Germinal center (tissue), 1 donor: ENCODE measurements at places on chromosomes 12 and 14.

GRCh38 chr12:101647711-101648110 lies 49.7 kb upstream of the CHPT1 start:
- DNase-seq, result no peak

GRCh38 chr12:50249464-50250182 lies 33.7 kb downstream of the LIMA1 start:
- no peak for DNase-seq

DNA sequence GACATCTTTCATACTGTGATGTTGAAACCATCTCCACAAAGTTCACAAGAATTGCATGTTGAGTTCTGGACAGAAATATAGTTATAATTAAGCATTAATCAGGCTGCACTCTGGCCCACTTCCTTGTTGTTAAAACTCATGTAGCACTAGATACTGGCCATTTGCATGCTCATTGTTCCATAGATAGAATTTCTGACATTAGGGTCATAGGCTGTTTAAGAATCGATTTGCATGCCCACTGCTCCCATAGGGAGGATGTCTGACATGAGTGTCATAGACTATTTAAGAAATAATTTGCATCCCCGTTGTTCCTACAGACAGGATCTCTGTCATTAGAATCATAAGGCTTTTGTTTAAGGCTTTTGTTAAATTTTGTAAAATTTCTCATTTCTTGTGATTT lies 50.2 kb downstream of the MYF5 start:
- DNase-seq, result peak; percentile 25

DNA sequence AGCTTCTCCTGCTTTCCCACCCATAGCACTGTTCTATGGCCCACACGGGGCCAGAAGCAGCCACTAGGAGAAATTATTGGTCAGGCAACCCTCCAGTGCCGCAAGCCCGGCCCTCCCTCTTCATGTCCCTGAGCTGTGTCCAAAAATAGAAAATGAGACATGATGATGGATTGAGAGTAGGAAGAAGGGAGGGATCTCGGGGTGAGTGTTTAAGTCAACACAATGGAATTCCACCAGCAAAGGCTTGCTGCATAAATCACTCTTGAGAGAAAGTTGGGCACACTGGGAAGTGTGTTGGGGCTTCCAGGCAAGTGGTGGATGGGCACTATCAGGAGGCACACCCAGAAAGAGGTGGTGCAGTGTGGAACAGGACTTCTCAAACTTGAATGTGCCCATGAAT lies 94.2 kb downstream of the LLPH start:
- DNase-seq, result no peak

DNA sequence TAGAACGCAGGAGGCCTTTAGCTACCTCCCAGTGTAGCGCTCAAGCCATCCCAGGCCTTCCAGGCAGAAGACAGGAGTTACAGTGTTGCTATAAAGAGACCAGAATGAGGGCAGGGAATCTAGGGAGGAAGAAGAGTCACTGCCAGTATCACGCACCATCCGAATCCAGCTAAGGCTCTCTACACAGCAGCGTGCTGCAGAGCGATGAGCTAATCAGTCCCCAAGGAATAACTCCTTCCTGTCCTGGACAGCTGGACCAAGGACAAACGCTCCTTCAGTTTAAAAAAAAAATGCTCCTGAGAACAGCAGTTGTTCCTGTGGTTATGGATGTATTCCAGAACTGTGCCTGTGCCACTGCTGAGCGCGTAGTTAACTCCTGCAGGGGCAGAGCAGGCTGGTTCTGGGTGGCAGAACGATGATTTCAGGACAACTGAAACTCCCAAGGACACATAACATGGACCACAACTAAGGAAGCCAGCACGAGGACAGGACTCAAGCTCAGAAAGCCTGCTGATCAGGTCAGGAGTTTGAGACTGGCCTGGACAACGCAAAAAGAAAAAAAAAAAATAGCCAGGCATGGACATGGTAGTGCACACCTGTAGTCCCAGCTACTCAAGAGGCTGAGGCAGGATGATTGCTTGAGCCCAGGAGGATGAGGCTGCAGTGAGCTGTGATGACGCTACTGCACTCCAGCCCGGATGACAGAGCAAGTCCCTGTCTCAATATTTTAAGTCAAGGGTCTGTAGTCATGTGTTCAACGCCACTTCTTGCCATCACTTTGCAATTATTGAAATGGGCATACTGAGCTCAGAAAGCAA lies 2.6 kb downstream of the IFFO1 start:
- no peak for DNase-seq

DNA sequence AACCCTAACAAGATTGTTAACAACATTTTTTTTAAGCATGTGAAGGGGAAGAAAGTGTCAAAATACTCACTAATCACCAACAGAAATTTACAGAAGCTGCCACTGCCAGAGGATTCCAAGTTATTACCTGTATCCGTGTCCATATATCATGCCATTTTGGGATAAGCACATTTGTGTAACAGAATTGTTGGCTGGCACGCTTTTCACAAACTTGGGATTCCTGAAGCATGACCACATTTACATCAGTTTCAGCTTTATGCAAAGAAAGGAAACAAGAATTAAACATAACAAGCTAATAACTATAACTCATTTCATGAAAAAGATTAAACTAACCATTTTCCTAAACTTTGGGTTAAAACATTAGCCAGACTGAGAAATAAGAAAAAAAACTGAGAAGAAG lies 5.9 kb downstream of the NEMP1 start:
- DNase-seq, result no peak

DNA sequence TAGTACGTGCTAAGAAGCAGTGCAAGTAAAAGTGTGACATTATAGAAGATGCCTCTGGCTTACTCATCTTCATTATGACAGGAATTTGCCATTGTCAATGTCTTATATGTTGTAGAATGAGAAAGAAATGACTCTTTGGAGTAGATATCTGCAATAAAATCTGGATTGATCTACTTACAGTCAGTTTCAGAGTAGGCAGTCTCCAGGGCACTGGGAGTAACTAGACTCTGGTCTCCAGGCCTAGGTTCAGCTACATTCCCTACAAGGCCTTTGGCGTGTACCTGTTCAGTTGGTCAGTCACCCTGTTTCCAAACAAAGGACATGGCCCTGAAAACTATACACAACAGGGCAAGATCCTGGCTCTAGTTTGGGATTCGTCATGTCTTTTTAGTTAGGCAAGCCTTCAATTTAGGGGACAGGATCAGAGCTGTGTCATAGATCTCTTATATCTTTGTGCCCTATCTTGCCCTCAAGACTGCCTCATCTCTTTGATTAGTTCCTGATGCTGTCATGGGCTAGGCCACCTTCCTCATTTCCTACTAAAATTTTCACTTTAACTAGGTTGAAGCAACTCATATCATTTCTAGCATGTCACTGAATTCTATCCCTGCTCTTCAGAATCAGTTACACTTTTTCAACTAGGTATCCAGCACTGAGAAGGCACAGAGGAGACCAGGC lies 410.0 kb downstream of the RAD51B start:
- no peak for DNase-seq

DNA sequence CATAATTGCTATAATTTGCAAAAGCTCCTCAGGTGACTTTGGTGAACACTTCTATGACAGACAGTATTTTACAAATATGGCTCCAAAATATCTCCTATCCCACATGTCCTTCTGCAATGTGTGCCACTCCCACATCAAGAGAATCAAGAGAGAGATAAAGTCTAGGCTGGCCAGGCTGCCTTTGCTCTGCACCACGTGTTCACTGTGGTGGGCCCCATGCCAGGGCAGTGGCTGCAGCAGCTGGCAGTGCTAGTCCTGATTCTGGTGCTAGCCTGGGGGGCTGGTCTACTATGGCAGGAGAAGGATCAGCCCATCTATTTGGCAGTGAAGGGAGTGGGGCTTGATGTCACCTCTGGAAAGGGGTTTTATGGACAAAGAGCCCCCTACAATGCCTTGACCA lies 86.3 kb downstream of the DRAM1 start:
- DNase-seq, result no peak

- DNase-seq, result no peak
These were observed 6.7 kb downstream of the CLEC12A start for GRCh38 chr12:9977916-9978315.

- no peak for DNase-seq
These were observed 593.0 kb downstream of the SOX5 start for GRCh38 chr12:23356440-23356839.

DNA sequence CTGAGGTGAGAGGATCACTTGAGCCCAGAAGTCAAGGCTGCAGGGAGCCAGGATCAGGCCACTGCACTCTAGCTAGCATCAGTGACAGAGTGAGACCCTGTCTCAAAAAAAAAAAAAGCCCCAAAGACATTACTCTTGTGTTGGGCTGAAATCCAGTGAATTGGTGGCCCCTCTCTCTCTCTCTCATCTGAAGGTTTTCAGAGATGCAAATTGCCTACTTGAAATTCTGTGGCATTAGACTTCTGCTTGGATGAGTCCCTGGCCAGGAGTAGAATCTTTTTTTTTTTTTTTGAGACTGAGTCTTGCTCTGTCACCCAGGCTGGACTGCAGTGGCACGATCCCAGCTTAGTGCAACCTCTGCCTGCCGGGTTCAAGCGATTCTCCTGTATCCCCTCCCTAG lies 112.0 kb upstream of the ATF7IP start:
- DNase-seq, result no peak

- DNase-seq, result no peak
These were observed 1897.6 kb upstream of the FLRT2 start for GRCh38 chr14:83632375-83632774.

DNA sequence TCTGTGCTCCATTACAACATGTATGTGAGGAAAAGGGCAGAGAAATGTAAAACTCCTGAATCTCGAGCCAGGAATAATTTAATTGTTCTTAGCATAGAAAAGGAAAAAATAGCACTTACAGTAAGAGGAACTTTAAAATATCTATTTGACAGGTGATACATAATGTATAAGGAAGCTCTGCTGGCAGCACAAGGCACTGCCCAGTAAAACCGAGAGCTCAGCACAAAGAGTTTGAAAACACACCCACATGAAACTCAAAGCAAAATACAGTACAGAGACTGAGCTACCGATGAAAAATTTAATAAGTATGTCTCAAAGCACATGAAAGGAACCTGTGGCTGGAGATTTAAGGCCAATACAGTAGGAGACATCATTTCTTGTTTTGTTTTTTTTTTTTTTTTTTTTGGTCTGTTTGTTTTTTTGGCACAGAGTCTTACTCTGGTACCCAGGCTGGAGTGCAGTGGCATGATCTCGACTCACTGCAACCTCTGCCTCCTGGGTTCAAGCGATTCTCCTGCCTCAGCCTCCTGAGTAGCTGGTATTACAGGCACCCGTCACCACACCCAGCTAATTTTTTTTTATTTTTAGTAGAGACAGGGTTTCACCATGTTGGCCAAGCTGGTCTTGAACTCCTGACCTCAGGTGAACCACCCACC lies 19.2 kb downstream of the CLIP1 start:
- DNase-seq, result peak; percentile 40

DNA sequence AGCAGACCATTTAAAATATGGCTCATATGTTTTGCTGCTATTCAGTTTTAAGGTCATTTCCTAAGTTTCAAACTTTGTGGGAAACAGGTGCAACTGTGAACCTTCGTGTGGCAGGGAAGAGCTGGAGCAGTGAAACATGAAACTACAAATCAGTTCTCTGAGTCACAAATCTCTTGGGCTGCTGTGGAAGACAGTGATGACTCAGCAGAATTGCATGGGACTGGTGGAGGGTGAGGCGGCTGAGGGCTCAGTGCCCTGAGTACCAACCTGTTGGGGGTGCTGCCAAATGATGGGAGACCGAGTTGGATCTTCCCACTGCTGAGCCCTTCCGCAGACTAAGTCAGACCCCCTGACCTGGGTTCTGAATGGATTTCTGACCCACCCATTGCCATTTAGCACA lies 8.4 kb upstream of the CALM1 start:
- DNase-seq, result no peak

GRCh38 chr14:56585461-56586084 lies 6.0 kb downstream of the TMEM260 start:
- no peak for DNase-seq

DNA sequence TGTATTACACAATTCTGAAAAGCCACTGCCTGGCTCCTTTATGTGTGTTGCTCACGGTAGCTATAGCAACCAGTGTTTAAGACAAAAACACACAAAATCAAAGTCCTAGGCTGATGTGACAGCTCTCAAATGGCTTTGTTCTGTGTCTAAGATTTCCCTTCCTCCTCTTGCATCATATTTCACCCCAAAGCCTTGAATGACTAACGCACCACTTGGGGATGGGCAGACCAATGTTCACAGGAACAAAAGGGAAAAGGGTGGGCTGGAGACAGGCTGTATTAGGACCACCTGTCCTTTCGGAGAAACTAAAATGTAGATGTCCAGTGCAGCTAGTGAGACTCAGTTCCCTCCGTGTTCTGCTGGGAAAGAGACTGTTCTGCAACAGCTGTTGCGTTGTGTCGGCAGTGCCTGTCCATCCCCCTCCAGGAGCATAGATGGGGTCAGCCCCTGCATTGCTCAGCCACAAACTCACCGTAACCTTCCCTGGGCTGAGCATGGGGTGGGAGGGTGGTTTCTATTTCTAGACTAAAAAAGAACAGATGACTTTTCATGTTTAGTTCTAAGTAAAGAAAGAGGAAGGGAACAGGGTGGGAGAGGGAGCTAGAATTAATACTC lies 26.8 kb upstream of the DAAM1 start:
- DNase-seq, result no peak

GRCh38 chr14:57834001-57834598 lies 31.8 kb downstream of the SLC35F4 start:
- no peak for DNase-seq

DNA sequence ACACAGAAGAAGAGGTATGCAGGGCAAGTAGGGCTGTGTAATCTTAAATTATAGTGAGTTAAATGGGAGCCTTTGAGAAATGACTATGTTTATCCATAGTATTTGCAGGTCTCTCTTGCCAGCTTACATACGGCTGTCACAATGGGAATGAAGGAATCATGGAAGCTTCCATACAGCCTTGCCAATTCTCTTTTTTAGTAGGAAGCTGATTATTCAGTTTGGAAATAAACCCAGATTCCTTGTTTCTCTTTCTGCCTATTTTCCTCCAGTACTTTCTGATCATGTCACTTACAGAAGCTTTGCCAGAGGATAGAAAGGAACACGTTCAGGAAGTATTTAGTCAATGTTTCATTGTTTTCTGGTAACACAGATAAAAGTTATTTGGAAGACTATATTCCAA lies 217.4 kb upstream of the DIO2 start:
- no peak for DNase-seq

DNA sequence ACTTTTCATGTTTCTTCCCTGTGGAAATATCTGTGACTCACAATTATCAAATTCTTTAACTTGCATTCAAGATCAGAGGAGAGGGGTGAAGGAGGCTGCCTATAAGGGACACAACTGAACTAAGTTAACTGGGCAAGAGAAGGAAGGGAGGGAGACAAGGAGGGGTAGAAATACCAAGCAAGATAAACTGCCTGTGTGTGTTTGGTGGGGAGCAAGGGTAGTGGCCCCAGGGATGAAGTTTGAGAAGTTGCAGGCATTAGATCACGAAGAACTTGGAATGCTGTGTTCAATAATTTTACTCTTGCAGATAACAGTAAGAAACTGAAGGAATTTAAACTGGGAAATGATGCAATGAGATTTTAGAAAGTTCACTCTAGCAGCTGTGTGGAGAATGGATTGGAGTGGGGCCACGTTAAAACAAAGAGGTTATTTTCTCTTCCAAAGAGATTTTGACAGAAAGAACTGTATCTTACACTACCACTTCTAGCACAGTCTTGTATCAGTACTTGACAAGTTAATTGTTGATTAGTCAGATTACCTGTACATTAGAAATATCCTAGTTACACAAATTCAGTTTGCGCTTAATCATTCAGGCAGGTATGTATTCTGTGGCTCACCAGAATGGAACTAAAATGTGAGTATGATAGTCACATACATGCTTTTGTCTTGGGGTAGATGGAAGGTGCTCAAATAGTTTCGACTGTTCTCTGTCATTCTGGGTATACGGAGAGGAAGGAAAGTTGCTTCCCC lies 7.4 kb downstream of the PKP2 start:
- DNase-seq, result no peak
